Heart left ventricle (tissue), 16 donors: ENCODE measurements at places on chromosomes 12 and 14. TPM values are rescaled to one million over a fixed set of nuclear protein-coding genes. Genes with fewer than 3 reads are reported as not detected.

DNA sequence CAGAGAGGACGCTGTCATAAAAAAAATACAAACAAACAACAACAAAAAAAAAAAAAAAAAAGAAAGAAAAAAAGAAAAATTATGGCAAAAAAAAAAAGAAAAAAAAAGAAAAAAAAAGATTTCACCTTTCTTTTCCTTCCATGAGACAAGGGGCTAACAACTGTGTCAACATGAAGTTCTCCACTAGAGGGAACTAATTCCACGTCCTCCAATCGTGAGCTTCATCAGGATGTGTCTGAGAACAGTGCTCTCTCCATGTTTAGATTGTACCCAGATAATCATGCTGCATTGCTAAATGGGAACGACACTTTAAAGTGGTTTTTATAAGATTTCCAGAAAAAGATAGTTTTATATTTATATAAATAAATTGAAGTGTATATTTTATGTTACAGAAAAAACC lies 96.2 kb upstream of the PTPRB start:
- H3K27ac ChIP-seq = no peak overlapping the region
- no peak overlapping the region for H3K4me3 ChIP-seq
- no peaks in the 10 kb centered on the region for H3K27me3 ChIP-seq

- H3K27ac ChIP-seq = no peak overlapping the region
- no peak overlapping the region for H3K4me3 ChIP-seq
- DNase-seq = no peak
- no peaks in the 10 kb centered on the region for H3K27me3 ChIP-seq
These were observed 135.7 kb downstream of the CNTN1 start for GRCh38 chr12:40827683-40828592.

GRCh38 chr12:113555226-113555625 lies 83.6 kb upstream of the LHX5 start:
- DNase-seq = no peak
- H3K4me3 ChIP-seq = no peak overlapping the region
- H3K36me3 ChIP-seq = no peaks in the 10 kb centered on the region
- no peak overlapping the region for H3K27ac ChIP-seq
- no peaks in the 10 kb centered on the region for H3K4me1 ChIP-seq

DNA sequence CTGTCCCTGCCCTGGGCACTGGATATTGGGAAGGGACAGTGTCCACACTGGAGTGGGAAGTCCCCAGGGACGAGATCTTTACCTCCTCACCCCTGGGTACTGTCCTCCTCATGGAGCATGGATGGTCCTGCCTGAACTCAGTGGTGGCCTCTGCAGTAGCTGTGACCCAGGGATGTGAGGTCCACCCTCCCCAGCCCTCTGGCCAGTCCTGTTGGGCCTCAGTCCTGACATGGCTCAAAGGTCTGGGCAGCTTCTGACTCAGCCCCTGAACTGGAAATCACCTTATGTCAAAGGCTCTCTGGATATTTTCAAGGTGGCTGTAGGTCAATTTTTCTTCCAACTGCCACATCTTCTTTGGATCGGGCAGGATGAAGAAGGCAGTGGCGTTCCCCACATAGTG lies 24.4 kb downstream of the SERPINA1 start:
- H3K4me1 ChIP-seq = no peaks in the 10 kb centered on the region
- no peak overlapping the region for H3K4me3 ChIP-seq
- no peak for DNase-seq
- H3K27me3 ChIP-seq = no peaks in the 10 kb centered on the region
- no peaks in the 10 kb centered on the region for H3K36me3 ChIP-seq

DNA sequence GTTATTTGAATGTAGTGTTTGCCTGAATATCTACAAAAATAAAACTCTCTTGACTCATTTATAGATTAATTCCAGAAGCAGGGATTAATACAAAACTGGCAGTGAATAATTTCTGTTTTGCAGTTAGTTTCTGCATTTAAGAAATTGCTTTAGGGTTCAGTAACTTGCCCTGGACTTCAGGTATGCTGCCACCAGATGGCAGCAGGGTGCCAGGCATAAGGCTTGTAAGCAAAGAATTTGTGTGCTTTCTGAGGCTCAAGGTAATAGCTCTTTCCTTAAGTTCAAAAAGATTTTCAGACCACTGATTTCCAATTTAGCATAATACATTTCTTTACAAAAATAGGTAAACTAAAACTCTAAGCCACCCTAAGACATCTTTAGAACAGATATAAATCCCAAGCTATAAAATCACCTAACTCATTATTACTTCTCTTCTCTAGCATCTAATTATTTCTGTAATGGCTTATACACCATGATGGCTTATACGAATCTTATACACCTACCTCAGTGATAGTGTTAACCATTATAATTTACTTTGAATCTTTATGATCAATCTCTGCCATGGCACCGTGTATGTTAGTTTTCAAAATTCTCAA lies 398.3 kb downstream of the APAF1 start:
- H3K27me3 ChIP-seq = no peaks in the 10 kb centered on the region
- peak; percentile 58 for DNase-seq
- H3K4me1 ChIP-seq = no peaks in the 10 kb centered on the region
- no peak overlapping the region for H3K4me3 ChIP-seq

- H3K36me3 ChIP-seq = no peaks in the 10 kb centered on the region
- H3K4me1 ChIP-seq = peaks cover 13% of the 10 kb centered on the region
- no peak overlapping the region for H3K27ac ChIP-seq
- no peaks in the 10 kb centered on the region for H3K27me3 ChIP-seq
- no peak overlapping the region for H3K4me3 ChIP-seq
These were observed 19.2 kb downstream of the CLIP1 start for GRCh38 chr12:122403115-122403770.

GRCh38 chr12:6163416-6164060 lies 36.7 kb upstream of the CD9 start:
- H3K27ac ChIP-seq = no peak overlapping the region
- H3K4me3 ChIP-seq = no peak overlapping the region
- H3K36me3 ChIP-seq = no peaks in the 10 kb centered on the region
- H3K4me1 ChIP-seq = peaks cover 4% of the 10 kb centered on the region
- DNase-seq = no peak
- H3K27me3 ChIP-seq = no peaks in the 10 kb centered on the region

DNA sequence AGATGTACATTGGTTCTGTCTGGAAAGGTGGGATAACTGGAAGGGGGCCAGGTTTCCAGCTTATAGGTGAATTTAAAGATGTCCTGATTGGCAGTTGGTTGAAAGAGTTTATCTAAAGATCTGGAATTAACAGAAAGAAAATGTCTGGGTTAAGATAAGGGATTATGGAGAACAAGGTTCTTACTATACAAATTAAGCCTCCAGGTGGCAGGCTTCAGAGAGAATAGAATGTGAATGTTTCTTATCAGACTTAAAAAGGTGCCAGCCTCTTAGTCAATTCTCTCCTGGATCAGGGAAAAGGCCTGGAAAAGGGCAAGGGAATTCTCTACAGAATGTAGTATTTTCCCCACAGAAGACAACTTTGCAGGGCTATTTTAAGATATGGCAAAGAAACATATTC lies 53.1 kb downstream of the CNTN1 start:
- H3K4me1 ChIP-seq = no peaks in the 10 kb centered on the region
- H3K36me3 ChIP-seq = no peaks in the 10 kb centered on the region
- H3K27me3 ChIP-seq = no peaks in the 10 kb centered on the region
- H3K4me3 ChIP-seq = no peak overlapping the region

DNA sequence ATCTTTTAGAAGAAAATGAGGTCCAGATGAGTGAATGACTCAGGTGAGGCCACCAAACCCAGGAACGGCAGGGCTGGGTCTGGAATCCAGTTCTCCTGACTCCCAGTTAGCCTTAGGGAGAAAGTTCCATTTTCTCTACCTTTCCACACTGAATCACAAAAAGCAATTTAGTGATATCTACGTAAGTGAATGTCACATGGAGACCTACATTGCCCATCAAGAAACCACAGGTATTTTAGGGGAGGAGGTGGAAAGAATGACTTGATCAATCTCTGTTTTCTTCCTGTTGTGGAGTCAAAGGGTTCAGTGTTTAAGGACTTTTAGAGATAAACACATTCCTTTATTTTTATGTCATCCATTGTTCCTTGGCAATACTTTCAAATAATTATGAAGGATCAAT lies 106.9 kb upstream of the PTPRB start:
- H3K4me3 ChIP-seq = no peak overlapping the region
- no peak overlapping the region for H3K27ac ChIP-seq
- H3K27me3 ChIP-seq = no peaks in the 10 kb centered on the region

GRCh38 chr12:1880153-1880845 lies 38.2 kb downstream of the CACNA2D4 start:
- H3K4me1 ChIP-seq = no peaks in the 10 kb centered on the region
- DNase-seq = no peak
- H3K4me3 ChIP-seq = no peak overlapping the region
- H3K27ac ChIP-seq = no peak overlapping the region
- H3K27me3 ChIP-seq = no peaks in the 10 kb centered on the region

GRCh38 chr12:126681676-126682075 lies 1585.3 kb upstream of the TMEM132C start:
- H3K4me3 ChIP-seq = no peak overlapping the region
- H3K27me3 ChIP-seq = no peaks in the 10 kb centered on the region
- DNase-seq = no peak
- no peaks in the 10 kb centered on the region for H3K4me1 ChIP-seq

- no peak for DNase-seq
- no peaks in the 10 kb centered on the region for H3K4me1 ChIP-seq
- H3K27ac ChIP-seq = no peak overlapping the region
- H3K27me3 ChIP-seq = no peaks in the 10 kb centered on the region
These were observed 88.9 kb downstream of the MSRB3 start for GRCh38 chr12:65367396-65367795.

DNA sequence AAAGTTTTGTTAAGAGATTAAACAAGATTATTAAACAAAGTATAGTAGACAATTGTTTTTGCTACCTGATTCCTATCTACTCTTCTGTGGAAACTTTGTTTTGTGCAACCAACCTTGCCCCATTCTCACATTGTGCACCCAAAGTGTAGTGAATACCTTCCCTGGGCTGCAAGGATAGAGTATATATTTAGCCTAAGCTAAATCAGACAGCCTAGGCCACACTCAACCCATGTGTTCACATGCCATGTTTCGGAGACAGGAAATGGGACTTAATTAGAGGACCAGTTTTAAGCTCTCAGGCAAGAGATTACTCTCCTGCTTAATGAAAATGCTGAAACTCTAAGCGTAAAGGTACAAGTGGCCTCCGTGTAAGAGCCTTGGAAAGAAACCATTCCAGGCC lies 734.9 kb upstream of the USP15 start:
- H3K27ac ChIP-seq = no peak overlapping the region
- no peak overlapping the region for H3K4me3 ChIP-seq
- DNase-seq = no peak
- no peaks in the 10 kb centered on the region for H3K27me3 ChIP-seq

GRCh38 chr12:46711756-46712155 lies 114.0 kb downstream of the SLC38A4 start:
- no peak overlapping the region for H3K4me3 ChIP-seq
- H3K27me3 ChIP-seq = no peaks in the 10 kb centered on the region
- no peaks in the 10 kb centered on the region for H3K4me1 ChIP-seq
- no peaks in the 10 kb centered on the region for H3K36me3 ChIP-seq
- H3K27ac ChIP-seq = no peak overlapping the region

GRCh38 chr12:132189378-132190011 lies 45.2 kb downstream of the NOC4L start:
- peak overlapping the region; percentile 49 for H3K4me3 ChIP-seq
- DNase-seq = peak; percentile 95
- peak overlapping the region; percentile 60 for H3K27ac ChIP-seq
- peaks cover 10% of the 10 kb centered on the region for H3K4me1 ChIP-seq
- no peaks in the 10 kb centered on the region for H3K36me3 ChIP-seq
- H3K27me3 ChIP-seq = no peaks in the 10 kb centered on the region

- DNase-seq = no peak
- no peak overlapping the region for H3K4me3 ChIP-seq
- no peaks in the 10 kb centered on the region for H3K4me1 ChIP-seq
- H3K36me3 ChIP-seq = peaks cover 77% of the 10 kb centered on the region
These were observed 24.1 kb upstream of the SLC6A13 start for GRCh38 chr12:286531-287300.

- H3K27me3 ChIP-seq = no peaks in the 10 kb centered on the region
- DNase-seq = no peak
- no peaks in the 10 kb centered on the region for H3K36me3 ChIP-seq
- no peak overlapping the region for H3K27ac ChIP-seq
- no peak overlapping the region for H3K4me3 ChIP-seq
These were observed 84.1 kb downstream of the FBXL14 start for GRCh38 chr12:1510056-1510812.

GRCh38 chr12:71024827-71025226 lies 104.3 kb upstream of the PTPRR start:
- no peak for DNase-seq
- no peak overlapping the region for H3K27ac ChIP-seq
- no peaks in the 10 kb centered on the region for H3K27me3 ChIP-seq
- no peaks in the 10 kb centered on the region for H3K4me1 ChIP-seq

- H3K27ac ChIP-seq = no peak overlapping the region
- H3K27me3 ChIP-seq = no peaks in the 10 kb centered on the region
- no peak overlapping the region for H3K4me3 ChIP-seq
- DNase-seq = no peak
These were observed 253.0 kb downstream of the DAD1 start for GRCh38 chr14:22336031-22336430.

DNA sequence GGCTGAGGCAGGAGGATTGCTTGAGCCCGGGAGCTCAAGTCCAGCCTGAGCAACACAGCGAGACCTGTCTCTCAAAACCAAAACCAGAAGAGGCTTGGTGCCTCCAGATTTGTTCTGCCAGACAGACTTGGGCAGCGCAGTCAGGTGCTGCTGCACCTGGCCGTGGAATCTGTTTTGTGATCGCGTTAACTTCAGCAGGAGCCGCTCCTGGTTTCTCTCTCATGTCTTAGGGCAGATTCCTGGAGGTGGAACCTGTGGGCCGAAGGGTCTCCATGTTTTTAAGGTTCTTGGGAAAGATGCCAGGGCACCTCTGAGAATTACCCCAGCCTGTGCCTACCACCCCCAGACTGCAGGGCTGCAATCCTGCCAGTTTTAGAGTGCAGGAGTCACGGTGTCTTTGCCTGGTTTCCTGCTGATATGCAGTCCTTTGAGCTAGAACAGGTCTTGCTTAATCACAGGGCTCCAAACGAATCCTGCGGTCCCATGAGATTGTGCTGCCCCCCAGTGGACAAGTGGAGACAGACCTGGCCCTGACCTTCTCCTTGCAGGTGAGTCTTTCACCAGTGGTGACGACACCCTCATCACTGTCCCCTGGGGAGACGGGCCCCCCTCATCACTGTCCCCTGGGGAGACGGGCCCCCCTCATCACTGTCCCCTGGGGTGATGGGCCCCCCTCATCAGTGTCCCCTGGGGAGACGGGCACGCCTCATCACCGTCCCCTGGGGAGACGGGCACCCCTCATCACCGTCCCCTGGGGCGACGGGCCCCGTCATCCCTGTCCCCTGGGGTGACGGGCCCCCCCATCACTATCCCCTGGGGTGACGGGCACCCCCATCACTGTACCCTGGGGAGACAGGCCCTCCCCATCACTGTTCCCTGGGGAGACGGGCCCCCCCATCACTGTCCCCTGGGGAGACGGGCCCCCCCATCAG lies 37.6 kb downstream of the PACS2 start:
- no peak overlapping the region for H3K4me3 ChIP-seq
- H3K27ac ChIP-seq = no peak overlapping the region
- peaks cover 30% of the 10 kb centered on the region for H3K36me3 ChIP-seq
- peak; percentile 81 for DNase-seq
- H3K4me1 ChIP-seq = peaks cover 8% of the 10 kb centered on the region

The NXPH4 gene
- 2.6 TPM for total RNA-seq

The NRXN3 gene
- total RNA-seq = 1.1 TPM

The TEX52 gene
- not detected for total RNA-seq

The GPRC5D gene
- total RNA-seq = not detected

The PAX9 gene
- total RNA-seq = not detected

The PMEL gene
- total RNA-seq = 0.61 TPM

The CCDC91 gene
- total RNA-seq = 52.6 TPM

The REC8 gene
- total RNA-seq = 13.4 TPM

The GZMH gene
- 3.6 TPM for total RNA-seq
